Stimulated activated CD8-positive, alpha-beta memory T cell treated with anti-CD3 and anti-CD28 coated beads, Interleukin-4, amount 100 ng/mL, for 1 hour (primary cell): ENCODE measurements at places on chromosomes 13 and 19.

GRCh38 chr13:51785712-51786424 lies 18.1 kb downstream of the DHRS12 start:
- DNase-seq: no peak

GRCh38 chr19:39671739-39672363 lies 16.1 kb downstream of the LGALS16 start:
- DNase-seq: no peak

DNA sequence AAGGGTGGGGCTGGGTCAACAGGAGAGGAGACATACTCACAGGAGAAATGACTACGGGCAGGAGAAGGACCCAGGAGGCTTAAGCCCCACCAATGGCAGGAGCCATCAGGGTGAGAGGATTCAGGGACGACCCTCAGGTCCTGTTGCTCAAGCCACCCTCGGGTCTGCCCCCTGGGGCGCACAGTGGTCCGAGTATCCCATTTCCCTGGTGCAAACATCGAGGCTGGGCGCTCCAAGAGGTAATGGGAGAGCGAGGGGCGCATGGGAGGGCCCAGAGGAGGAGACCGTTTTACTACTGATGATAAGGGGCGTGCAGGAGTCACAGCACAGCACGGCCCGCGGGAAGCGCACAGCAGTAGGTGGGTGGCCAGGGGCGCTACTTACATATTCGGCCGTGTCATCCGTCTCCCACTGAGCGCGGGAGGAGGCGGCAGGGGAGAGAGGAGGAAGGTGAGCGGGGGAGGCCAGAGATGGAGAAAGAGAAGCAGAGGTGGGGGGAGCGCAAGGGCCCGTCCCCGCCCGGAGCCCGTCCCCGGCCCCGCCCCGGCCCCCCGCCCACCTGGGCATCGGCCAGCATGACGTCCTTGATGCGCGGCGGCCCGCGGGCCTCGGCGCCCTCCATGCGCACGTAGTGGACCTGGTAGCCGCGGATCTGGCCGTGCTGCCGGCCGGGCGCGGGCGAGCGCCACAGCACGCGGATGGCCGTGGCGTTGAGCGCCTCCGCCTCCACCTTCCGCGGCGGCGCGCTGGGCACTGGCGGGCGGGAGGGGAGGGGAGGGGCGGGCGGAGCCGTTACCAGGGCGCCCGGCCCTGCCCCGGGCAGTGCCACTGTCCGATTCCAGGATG lies 111.5 kb downstream of the PTPRS start:
- DNase-seq: no peak

DNA sequence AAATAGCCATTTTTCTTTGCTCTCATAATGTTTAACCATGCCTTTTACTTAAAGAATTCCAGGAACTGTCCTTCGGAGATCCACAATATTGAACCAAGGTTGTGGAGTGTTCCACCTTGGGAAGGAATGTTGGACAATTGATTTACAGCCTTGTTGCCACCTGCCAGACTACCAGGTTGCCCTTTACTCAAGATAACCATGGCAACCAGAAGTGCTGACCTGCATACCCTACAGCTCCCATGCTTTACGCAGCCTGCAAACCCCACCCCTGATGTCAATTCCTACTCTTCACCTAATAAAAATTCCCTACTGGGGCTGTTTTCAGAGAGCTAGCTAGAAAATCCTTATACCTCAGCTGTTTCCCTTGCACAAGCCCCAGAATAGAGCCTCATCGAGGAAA lies 151.0 kb upstream of the RXFP2 start:
- DNase-seq: no peak

GRCh38 chr13:100394005-100394695 lies 194.4 kb downstream of the GGACT start:
- DNase-seq: no peak

GRCh38 chr13:78649997-78650716 lies 8.8 kb downstream of the OBI1 start:
- DNase-seq: no peak

DNA sequence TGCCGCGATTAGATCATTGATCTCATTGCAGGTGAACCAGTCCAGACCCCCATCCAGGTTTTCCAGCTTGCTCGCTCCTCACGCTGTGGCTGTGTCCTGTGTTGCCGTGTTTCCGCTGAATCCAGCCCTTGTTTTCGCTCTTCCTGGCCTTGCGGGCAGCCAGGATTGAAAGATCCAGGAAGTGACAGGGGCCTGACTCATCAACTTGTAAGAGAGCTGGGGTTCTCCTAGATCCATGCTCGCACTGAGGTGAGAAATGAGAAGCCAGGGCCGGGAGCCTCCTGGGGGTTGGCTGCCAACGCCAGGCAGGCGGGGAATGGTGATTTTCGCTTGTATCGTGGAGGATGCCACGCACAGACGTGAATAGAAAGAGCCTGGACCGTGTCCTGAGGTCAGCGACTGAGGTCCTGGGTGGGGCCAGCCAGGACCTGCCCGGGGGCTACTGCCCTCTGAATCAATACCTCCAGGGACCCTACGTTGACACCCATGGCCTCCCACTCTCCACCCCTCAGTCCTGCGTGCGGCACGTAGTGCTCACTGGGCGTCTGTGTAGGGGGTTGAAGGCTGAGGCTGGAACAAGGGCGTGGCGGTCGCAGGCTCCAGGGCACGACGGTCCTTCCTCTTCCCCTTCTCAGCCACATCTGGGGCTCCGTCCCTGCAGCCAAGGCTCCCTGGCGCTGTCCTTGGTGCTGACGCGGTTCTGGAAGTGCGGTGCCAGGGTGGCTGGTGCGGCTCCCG lies 7.3 kb upstream of the PTPRH start:
- DNase-seq: peak; percentile 12

DNA sequence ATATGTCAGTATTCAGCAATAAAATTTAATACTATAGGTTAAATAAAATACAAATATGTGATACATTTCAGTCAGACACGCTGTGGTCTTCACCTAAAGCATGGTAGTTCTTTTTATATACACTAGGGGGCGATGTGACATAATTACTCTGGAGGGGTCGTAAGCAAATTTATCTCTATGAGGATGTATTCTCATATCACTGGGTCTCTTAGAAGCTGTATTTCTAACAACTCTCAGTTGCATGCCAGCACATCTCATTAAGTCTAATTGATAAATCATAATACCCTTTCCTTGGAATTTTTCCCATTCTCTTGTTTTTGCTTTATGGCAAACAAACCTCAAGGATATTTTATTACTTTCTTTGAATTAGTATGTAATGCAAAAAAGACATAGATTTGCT lies 3.9 kb upstream of the PCDH17 start:
- no peak for DNase-seq

- DNase-seq: no peak
Measured at GRCh38 chr13:31947105-31947504, 84.5 kb upstream of the FRY start.

- no peak for DNase-seq
Measured at GRCh38 chr19:2867025-2867991, at the start of gene ZNF556. ZNF556 (plus strand) TSS chr19:2867335; CDS start chr19:2867422, 87 bp downstream.

- DNase-seq: no peak
Measured at GRCh38 chr13:112130418-112130817, 63.5 kb downstream of the SOX1 start.

- DNase-seq: no peak
Measured at GRCh38 chr13:91491980-91492379, 93.6 kb downstream of the GPC5 start.

DNA sequence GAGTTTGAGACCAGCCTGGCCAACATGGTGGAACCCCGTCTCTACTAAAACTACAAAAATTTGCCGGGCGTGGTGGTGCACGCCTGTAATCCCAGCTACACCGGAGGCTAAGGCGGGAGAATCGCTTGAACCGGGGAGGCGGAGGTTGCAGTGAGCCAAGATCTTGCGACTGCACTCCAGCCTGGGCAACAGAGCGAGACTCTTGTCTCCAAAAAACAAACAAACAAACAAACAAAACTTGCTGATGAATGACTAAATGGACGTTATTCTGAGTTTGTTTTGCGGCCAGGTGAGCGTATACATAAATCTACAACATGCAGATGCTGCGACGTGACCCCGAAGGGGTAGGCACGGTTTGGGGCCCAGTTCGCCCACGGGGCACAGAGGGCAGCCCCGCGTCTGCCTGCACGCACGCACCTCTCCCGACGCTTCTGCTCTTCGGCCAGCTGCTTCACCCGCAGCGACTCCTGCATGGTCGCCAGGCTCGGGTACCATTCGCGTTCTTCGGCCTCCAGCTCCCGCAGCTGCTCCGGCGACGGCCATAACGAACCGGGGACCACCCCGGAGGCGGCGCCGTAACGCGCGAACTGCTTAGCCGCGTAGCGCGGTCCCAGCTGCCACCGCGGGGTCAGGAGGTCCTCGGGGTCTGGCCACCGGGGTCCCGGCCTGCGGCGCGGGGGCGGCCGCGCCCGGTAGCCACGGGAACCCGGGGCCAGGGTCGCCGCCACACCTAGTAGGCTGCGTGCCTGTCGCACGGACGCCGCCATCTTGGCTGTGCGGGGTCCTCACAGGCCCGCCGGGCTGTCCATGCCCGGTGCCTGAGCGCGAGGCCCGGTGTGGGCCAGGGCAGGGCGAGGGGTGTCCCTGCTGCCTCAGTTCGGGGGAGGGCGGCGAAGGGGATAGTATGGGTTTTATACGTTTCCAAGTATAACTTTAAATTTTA lies at the start of gene GADD45GIP1:
Gene GADD45GIP1 (minus strand): TSS at position 778 of the 943 bp plus-strand sequence. CDS start 11 bp downstream, at position 767.
- no peak for DNase-seq
